ENCODE measurements at places on chromosomes 3 and 15.

- no peak for DNase-seq
These were observed 6.1 kb upstream of the IMPDH2 start for GRCh38 chr3:49035281-49035680.

DNA sequence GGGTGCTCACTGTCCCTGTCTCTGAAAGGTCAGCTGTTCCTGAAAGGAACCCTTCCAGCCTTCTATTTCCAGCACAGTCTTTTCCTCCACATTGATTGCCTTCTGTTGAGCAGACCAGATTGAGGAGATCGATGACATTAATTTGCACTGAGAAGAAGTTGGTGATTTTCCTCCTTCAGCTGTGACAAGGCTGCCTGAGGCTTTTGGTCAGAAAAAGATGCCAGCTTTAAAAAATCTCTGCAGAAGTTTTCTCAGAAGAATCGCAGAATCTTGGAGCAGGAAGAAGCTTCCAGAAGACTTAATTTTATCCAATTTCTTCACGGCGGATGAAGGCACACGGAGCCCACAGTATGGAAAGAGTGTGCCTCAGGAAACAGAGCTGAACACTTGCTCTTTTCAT, 112.8 kb downstream of the FAM43A start:
- no peak for DNase-seq

DNA sequence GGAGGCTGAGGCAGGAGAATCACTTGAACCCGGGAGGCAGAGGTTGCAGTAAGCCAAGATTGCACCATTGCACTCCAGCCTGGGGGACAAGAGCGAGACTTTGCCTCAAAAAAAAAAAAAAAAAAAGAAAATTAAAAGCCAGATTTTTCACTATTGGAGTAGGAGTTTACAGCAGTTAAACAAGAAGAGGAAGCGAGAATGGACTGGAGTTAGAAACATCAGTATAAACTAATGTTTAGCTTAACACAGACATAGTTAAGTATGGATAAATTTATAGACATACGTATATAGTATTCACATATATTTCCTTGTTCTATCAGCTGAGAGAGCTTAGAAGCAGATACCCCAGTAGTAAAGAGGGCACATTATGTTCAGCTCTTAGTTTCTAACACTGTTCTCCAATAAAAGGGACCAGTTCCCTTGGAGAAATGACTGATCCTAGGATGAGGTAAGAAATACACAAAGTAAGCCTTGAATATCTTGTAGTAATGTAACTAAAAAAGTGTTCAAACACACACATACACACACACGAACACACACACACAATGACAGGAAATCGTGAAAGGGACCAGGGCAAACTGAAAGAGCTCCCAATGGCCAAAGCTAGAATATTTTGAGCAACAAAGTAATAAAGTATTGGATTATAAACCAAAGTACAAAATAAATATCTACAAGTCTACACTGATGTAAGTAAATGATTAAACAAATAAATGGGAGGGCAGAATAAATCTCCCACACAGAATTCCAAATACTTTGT, 25.1 kb downstream of the PIK3CB start:
- DNase-seq: no peak

DNA sequence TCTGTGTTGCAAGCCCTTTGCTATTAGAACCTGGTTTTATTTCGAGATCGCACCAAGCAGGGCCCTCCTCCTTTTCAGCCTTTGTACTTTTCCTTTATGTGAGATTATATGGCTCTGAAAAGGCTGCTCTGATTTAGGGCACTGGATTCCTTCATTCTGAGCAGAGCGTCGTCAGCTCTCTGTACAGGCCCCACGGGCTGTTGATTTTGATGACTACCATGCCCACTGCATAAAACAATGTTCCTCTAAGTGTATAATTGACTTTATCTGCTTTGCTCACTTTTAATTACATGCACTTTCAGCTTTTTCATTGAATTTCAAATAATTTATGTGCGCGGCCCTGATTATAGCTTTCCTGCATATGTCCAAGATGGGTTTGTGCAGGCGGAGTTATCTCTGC, 4.4 kb upstream of the PSMD6 start:
- no peak for DNase-seq

- DNase-seq: no peak
These were observed 3.0 kb downstream of the BMF start for GRCh38 chr15:40105517-40106202.

DNA sequence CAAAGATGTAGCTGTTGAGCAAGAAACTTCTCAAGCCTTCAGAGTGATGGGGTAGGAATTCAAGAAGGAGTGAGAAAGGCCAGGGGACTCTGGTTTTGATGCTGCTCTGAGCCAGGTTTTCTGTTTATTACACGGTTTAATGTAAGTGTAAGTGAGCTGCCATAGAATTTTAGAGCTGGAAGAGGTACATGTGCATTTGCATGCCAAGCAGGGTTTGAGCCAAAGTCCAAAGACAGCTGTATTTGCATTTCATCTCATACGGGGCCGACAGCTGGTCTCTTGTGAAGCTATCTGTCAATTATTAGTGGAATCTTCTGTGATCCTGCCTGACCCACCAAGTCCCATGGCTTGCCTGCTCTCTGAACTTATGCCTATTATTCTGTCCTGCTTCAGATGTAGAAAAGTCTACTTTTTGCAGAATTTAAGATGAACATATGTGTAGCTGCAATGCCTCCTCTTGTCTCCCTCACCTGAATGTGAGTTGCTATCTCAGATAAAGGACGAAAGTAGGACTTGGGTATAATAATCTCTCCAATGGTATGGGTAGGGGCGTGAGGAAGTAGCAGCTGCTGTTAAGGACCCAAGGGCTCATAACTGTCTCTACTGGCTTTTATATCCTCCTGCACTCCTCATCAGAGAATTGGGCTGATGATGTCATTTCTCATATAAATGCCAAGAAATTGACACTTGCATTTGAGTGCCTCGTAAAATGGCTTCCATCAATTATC, 160.0 kb downstream of the SQOR start:
- DNase-seq: no peak

DNA sequence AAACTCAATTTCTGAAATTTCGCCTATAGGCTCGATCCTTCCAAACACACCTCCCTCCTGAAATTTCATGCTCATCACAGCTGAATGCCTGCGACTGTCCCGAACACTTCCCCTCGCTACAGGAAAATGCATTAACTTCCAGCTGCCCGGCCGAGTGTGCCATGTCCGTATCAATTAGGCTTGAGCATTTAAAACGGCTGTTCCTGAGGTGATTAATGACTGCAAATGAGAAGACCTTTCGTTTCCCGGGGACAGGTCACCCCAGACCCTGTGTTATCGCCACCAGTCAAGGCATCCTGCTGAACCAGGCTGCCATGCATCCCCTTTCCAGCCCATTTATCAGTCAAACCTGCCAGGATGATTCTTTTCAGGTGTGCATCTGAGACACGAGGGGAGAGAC, 63.3 kb downstream of the THBS1 start:
- DNase-seq: no peak

GRCh38 chr15:83094583-83094982, 12.9 kb upstream of the TM6SF1 start:
- no peak for DNase-seq

GRCh38 chr3:34955680-34956079, 683.6 kb upstream of the ARPP21 start:
- no peak for DNase-seq

- DNase-seq: no peak
These were observed 10.2 kb downstream of the PPARG start for GRCh38 chr3:12299026-12299425.

GRCh38 chr3:194312743-194313281, 38.3 kb downstream of the CPN2 start:
- peak; percentile 45 for DNase-seq

DNA sequence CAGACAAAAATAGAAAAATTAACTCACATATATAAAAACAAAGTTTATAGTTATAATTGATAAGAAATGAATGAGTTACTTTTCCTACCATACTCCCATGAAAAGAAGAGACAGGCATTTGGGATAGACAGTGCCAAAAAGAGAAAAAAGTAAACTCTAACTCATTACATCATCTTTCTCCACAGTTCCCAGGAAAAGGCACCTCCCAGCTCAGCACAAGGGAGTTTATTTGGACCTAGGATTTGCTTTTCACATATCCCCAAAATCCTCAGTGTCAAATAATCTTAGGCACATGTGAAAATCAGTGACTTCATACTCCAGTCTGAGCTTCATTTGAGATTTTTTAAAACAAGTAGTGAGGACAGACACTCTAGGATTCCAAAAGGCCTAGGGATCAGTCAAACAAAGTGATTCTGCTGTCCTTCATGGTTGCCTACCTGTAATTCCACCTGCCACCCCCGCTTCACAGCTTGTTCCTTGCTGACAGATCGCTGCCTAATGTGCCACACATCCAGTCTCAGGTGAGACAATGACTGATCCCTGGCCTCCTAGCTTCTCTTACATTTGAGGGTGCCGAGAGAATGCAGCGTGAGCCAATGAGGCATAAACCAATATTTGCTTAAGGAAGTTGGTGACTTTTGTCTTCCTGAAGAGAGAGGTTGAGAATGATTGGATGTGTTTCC, 573.7 kb downstream of the TBL1XR1 start:
- DNase-seq: no peak

DNA sequence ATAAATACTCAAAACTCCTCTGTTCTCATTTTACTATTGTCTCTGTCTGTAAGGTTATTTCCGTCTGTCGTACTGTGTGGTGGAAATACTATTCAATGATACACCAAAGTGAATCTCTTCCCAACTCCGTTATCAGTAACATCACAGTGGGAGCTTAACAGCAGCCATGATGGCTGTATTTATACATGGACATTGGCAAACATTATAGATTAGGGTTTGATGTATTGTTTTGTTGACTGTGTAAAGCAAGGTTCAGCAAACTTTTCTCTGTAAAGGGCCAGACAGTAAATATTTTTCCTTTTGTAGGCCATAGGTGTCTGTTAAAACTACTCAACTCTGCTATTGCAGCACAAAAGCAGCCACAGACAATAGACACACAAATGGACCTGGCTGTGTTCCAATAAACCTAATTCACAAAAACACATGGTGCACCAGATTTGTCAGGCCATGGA, 23.2 kb downstream of the LIPC start:
- DNase-seq: no peak

- peak; percentile 93 for DNase-seq
These were observed 29.6 kb downstream of the MGLL start for GRCh38 chr3:127792541-127793292.

All from adipocyte (in vitro differentiated cells).